ENCODE measurements at places on chromosomes 4 and X.

GRCh38 chr4:23021040-23021439 lies 328.3 kb downstream of the GBA3 start:
- no peak for DNase-seq

DNA sequence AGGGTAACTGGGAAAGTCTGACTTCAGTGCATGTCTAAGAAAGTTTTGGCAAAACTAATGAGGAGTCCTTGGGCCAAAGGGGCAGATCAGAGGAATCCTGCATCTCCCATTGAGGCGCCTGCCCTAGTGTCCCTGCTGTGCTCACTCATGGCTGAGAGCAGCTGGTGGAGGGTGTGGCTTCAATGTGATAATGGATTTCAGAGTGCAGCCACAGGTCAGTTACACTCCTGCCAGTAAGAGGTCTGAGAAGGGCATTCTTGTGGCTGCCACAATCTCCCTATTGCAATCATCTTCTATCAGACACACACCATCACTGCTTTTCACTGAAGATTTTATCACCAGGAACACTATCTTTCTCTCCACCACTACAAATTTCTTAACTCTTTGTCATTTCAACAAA lies 457.1 kb downstream of the MID1IP1 start:
- DNase-seq: no peak

DNA sequence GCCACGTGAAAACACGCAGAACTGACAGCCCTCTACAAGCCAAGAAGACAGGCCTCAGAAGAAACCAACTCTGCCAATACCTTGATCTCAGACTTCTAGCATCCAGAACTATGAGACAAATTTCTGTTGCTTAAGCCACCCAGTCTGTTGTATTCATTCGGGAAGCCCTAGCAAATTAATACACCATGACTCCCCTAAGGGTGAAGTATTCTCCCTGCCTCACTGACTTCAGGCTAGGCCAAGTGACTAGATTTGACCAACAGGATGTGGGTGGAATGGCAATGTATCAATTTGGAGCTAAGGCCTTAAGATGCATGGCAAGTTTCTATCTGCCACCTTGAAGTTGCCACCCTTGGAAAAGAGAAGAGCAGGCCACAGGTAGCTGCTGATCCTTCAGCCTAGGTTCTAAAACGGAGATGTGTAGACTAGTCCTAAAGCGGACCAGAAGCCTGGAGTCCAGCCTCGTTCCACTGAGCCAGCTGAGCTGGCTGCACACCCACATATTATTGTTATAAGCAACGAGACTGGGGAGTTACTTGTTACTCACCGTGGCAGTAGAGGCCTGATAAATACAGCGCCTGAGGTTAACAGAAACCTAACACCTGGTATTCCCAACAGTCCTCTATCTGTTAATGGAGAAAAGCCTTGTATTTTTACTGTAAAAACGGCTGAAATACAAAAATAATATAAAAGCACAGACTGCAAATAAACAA lies 16.4 kb downstream of the SCARB2 start:
- peak; percentile 53 for DNase-seq

- no peak for DNase-seq
Measured at GRCh38 chr4:156939801-156940200, 31.8 kb downstream of the PDGFC start.

GRCh38 chr4:80101071-80101791 lies 28.2 kb upstream of the ANTXR2 start:
- DNase-seq: no peak

DNA sequence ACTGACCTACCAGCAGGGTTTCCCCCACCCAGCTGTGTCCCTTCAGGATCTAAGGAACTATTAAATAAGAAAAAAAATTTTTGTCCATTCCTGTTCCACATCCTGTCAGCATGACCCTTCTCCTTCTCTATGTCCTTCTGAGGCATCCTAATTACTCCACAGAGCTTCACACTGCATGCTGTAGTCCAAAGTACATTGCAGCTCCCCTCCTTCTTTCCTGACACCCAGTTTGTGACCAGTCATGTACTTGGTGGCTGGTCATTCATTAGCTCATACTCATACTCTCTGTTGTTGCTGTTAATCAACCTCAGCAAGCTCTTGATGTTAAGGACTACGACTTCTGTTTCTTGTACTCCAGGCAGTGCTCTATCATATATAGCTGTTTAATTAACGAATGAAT lies 2.4 kb upstream of the EGF start:
- DNase-seq: no peak

DNA sequence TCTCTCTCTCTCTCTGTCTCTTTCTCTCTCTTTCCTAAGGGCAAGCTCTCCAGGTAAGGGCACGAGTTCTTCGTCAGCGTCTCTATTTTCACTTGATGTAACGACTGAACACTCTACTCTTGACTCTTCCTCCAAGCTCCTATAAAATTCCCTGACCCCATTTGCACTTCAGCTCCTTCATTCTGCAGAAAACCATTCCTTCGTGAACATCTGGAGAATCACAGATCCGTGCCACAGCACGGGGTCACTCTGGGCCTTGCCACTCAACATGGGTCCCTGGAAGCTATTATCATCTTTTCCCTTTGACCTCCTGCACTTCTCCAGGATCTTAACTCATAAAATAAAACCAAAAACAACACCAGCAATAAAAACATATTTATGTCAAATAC lies 112.0 kb upstream of the LNX1 start:
- no peak for DNase-seq
